ENCODE measurements at places on chromosomes 11 and 22. TPM values are rescaled to one million over a fixed set of nuclear protein-coding genes. Genes with fewer than 3 reads are reported as not detected.

DNAJB13 gene
- total RNA-seq, result 1.2 TPM

GRCh38 chr11:104338186-104338585 is 174.2 kb upstream of the PDGFD start:
- no peak for DNase-seq

- no peak for DNase-seq
Observed at GRCh38 chr22:34380532-34380931, 460.3 kb upstream of the LARGE1 start.

GRCh38 chr11:10856689-10857458 is 979 bp downstream of the ZBED5 start:
- peak; percentile 58 for DNase-seq

- no peak for DNase-seq
Observed at GRCh38 chr11:62770778-62771143, 435 bp upstream of the TAF6L start.

DNA sequence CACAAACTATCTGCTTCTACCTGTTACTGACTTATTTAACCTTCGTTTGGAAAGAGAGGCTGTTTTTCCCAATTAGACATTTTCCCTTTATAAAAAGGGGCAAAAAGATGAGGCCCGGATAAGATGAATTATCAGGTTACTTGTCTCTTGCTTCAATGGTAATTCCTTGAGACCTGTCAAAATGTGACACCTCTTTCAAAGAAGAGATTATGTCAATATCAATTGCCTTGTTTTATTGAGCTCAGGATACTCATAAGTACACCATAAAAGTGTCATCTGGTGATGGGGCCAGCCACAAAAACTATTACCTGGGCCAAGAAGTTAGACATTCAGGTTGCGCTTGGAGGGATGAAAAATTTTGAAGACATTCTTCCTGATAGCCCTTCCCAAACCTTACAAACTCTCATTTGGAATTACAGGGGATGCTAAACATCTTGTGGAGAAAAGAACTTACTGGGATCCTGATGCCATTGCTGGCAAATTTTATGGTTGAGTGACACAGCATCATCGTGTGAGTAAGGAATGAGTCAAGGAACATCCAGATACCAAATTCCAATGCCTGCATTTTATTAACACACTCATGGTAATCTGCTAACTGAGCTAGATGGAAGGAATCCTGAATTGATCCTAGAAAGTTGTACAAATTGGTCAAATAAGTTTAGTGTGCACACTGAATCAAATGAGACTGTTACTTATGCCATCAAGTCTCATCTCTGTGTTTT is 1071.2 kb downstream of the LRRC4C start:
- peak; percentile 36 for DNase-seq

DNA sequence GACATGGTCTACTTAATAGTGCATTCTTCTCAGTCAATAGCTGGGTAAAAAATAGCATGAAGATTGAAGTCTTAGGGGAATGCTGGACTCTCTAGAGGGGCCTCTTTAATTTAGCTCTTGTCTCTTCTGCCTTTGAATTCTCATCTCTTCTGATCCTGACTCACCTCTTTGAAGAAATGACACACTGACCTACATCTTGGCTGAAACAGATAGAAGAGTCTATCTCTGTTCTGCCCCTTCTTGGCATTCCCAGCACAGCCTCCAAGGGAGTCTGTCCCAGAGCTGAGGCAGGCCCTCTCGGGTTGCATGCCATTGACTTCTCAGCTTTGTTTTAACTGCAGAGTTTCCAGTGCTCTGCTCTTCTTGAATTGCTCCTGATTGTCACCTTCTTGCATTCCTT is 55.7 kb downstream of the PTPRJ start:
- DNase-seq, result peak; percentile 54

DNA sequence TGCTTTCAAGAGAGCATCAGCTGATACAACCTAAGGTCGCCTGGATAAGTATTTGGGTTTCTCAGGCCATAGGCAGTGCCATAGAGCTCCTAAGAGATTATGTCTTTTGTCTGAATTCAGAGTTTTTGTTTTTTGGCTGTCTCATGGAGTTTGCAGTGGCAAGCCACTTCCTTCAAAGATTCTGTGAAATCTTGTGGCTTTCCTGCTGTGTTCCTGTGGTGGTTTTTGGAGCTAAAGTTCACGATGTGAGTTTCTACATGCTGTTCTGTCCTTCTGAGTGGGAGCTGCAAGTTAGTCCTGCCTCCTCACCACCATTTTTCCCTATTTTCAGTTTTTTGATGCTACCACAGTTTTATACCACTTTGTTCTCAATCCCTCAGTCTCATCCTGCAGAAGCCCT is 111.4 kb downstream of the COMMD9 start:
- DNase-seq, result no peak

DNA sequence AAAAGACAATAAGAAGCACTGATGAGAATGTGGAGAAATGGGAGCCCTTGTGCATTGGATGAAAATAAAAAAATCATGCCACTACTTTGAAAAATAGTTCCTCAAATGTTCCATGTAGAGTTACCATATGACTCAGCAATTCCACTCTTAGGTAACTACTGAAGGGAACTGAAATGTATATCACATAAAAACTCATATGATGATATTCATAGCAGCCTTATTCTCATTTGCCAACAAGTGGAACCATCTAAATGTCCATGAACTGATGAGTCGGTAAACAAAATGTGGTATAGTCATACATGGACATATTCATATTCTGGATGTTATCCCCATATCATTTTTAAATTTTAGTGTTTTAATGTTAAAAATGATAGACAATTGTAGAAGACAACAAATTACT is 3.5 kb downstream of the KRTAP5-9 start:
- no peak for DNase-seq

FOSL1 gene
- 158 TPM for total RNA-seq

DNA sequence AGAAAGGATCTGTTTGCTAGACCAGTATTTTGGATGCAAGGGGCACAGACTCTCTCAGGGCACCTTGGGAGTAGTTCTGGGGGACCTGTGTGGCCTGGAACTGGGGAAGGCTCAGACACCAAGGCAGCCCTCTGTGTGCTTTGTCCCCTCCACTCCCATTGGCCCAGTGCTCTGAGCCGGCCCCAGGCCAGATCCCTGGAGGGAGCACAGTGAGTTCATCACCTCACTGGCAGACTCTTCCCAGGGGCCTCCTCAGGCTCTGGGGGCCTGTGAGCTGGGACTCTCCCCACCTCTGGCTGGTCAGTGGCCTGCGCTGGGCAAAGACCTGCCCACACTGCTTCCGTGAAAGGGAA is 51.7 kb downstream of the CHRDL2 start:
- DNase-seq, result no peak

OR52I1 gene
- not detected for total RNA-seq

PIH1D2 gene
- 6.4 TPM for total RNA-seq

CDC42EP2 gene
- 7.1 TPM for total RNA-seq

GRCh38 chr11:23732026-23732425 is 764.8 kb upstream of the LUZP2 start:
- no peak for DNase-seq

THY1 gene
- 949 TPM for total RNA-seq

DNA sequence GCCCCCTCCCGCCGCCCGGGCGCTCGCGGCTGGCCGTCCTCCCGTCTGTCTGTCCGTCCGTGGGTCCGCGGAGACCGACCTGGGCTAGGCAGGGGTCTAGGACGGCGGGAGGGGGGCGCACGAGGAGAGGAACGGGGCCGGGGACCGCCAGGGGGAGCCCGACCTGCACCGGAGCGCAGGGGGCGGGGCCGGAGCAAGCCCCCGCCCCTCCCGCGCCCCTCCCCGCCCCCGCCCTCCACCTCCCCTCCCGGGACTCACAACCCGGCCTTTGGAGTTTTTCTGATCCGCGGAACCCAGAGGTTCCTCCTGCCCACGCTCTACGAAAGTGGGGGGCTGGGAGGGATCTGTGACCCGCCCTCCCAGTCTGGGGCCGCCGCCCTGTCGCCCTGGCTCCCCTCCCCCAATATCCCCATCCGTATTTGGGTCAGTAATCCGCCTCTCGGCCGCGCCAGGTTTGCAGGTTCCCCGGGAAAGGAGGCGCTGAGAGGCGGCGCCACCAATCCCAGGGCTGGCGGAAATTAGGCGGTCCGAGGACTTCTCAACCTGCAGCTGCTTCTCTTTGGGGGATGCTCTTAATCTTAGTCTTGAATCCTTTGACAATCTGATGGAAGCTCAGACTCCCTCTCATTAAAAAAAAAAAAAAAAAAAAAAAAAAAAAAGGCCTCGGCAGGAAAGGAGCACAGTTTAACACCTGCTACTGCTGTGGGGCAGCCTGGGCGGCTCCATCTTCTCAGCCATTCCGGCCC is 925 bp upstream of the KCNJ11 start:
- DNase-seq, result no peak

GRCh38 chr11:110096496-110096895 is 3.3 kb downstream of the ZC3H12C start:
- DNase-seq, result no peak

DNA sequence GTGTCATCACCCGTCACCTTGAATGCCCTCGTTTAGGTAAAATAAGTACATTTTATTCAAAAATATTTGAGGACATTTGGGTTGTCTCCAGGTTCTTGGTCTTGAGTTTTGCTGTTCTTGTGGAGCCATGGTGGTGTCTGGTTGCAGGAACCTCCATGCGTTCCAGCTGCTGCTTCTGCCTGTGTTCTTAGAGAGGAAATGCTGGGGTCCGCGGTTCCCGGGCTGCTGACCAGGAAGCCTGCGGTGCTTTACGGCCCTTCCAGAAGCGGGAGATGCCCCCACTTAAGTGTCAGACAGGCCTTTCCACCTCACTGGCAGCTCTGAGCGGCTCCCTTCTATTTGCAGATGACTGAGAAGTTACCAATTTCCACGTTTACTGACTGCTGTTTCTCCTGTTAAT is 66.8 kb downstream of the LRP5 start:
- DNase-seq, result no peak

GRCh38 chr11:30725645-30726195 is 139.6 kb upstream of the MPPED2 start:
- no peak for DNase-seq

PRRG4 gene
- 0.49 TPM for total RNA-seq

DNA sequence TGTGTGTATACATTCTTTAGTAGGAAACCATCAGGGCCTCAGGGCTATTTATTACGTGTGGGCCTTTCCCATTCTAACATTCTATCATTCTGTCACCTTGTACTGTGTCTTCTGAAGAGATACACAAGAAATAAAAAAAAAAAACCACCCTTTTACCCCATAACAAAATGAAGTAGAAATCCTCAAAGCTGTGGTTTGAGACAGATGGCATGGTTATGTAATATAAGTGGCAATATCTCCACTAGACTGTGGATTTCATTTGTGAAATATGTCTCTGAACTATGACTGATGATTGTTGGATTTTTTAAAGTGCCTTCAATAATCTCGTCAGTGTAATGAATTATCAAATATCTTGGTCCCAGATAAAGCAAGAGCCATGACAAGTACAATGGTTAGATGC is 150.0 kb upstream of the BLID start:
- no peak for DNase-seq

GRCh38 chr11:120229451-120230424 is 10.2 kb upstream of the POU2F3 start:
- no peak for DNase-seq

POU2AF2 gene
- total RNA-seq, result not detected

DNA sequence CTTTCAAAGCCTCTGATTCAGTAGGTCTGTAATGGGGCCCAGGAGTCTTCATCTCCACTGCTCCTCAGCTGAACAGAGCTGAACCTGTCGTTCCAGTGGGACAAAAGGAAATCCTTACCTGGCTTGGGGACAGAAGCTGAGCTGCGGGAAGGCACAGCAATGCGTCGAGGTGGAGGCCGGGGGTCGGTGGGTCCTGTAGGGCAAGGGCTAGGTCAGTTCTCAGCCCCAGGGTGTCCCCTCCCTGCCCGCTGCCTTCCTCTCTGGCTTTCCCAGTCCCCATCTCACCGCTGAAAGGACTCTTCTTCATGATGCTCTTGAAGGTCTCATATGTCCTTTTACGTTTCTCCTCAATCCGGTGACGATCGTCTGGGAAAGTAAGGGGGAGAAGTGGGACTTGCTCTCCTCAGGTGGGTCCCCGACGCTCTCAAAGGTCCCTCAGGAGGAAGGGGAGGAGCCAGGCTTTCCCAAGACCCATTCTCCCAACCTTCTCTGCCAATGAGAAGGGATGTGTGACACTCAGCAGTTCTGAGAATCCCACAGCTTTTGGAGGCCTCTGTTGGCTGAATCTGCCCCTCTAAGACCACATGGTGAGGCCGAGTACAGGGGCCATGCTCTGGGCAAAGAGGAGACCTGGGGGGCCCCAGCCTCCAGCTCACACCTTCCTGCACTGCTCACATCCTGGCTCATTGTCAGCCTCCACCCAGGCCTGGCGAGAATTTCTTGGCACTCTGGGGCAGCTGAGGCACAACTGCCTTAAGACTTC is 7.0 kb downstream of the RELA start:
- DNase-seq, result no peak

- no peak for DNase-seq
Observed at GRCh38 chr11:35245786-35246185, 106.8 kb downstream of the CD44 start.

- no peak for DNase-seq
Observed at GRCh38 chr11:45683271-45684058, 18.0 kb upstream of the CHST1 start.

TEX54 gene
- not detected for total RNA-seq

DNA sequence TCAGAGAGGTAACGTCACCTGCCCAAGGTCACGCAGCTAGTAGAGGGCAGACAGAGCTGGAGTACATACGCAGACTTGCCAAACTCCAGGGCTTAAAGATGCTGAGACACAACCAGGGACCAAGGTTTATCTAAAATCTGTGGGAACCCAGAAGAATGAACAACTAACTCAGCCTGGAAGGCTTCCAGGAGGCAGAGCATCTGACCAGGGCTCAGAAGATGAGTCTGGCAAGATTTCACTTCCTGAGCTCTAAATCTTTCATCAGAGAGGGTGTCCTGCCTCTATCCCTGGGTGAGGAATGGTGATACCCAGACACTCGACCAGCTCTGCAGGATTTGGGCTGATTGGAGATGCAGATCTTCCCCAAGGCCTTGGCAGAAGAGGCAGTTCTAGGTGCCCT is 9.1 kb downstream of the GAL3ST1 start:
- peak; percentile 8 for DNase-seq

DNA sequence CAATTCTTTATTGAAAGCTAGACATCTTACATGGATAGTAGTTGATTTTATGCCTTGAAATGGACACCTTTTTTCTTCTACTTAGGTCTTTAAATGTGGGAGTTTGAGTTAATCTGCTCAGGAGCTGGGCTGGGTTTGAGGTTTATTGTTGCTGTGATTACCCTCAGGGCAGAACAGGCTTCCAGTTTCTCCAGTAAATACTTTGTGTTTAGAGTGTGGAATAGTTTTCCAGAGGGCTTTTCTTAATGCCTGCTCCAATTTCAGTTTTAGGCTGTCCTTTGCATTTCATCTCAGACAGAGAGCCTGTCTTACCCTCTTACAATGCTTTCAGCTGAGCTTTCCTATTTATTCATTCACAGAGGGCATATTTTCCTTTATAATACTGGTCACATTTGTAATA is 69.9 kb upstream of the ADORA2A start:
- DNase-seq, result peak; percentile 19

DNA sequence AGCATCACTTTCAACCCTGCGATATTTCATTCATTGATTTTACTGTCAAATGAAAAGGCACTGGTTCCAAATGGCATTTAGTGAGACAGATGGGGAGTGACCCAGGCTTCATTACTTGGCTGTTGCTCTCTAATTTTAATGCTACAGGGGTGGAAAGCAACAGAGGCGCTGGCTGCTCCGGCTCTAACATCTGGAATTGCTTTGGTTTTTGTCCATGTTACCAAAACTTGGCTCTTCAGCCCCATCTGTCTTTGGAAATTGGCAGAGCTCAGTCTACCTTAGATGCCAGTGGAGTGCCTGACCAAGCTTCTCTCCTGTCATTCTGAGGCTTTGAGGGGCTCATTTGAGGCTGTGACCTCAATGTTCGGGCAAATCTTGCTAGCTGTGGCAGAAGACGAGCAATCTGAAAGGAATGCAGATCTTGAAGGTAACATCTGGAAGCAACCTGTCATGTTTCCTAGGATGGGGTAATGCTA is 409.5 kb upstream of the SYN3 start:
- no peak for DNase-seq

IZUMO1R gene
- total RNA-seq, result not detected
